SK-N-DZ (cell line): ENCODE measurements at places on chromosomes 5 and 9.

DNA sequence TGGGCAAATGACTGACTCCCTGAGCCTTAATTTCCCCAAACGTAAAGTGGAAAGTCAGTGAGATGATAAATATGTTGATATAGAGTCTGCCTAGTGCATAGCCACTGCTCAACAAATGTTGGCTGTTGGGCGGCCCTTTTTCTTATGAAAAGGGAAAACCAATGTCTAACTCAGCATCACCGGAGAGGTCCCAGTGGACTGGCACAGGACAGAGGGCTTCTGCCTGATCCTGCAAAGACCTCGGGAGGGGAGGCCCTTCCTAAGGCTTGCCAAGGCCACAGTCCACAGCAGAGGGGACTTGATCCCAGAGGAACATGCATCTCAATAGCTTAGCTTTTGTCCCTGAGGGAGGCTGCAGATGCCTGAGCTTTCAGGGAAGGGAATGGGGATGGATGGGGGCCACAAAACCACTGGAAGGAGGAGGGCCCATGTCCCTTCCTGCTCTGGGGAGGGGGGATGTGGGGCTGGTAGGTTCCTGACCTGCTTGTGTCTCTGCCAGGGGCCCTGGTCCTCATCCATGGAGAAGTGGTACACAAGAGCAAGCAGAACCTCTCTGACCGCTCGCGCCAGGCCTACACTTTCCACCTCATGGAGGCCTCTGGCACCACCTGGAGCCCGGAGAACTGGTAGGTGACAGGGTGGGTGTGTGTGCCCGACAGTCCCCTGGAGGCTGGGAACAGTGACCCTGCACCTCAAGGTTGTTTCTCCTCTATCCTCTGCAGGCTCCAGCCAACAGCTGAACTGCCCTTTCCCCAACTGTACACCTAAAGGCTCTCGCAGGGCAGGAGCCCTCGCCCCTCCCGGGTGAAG is 6.3 kb downstream of the DOLK start:
- DNase-seq = no peak

DNA sequence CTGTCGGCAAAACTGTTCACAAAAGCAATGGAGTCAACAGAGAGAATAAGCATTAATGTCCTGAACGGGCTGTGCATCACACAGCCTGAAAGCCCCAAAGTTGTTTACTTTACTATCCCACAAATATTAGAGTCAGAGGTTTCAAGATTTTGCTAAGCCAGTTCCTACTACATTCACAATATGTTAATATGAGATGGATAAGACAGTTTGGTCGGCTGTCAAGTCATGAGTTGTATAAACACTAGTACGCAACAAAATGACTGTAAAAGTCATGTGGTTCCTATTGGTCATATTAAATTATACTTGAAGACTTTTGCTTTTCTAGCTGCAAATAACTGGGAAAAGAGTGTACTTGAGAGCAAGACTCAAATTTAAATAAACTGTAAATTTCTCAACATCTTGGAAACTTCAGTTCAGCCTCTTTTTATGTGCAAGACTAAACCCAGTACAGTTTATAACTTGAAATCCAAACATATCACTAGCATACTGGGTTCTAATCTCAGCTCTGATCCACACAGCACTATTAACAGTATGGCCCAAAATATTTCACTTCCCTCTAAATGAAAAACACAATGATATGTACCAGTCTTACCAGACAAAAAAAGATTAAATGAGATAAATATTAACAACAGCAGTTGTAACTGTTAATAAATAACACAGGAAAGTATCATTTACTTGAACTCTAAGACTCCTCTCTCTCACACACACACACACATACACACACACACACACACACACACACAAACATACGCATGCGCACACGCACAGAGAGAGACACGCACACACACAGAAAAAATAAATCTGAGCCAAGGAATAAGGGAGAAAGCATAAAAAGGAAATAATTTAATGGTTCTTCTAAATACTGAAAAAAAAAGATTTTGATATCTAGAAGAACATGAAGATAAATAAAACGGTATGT is 33.1 kb downstream of the FANCC start:
- no peak for DNase-seq

GRCh38 chr5:169307646-169308045 is 6.7 kb upstream of the SLIT3 start:
- DNase-seq = no peak

DNA sequence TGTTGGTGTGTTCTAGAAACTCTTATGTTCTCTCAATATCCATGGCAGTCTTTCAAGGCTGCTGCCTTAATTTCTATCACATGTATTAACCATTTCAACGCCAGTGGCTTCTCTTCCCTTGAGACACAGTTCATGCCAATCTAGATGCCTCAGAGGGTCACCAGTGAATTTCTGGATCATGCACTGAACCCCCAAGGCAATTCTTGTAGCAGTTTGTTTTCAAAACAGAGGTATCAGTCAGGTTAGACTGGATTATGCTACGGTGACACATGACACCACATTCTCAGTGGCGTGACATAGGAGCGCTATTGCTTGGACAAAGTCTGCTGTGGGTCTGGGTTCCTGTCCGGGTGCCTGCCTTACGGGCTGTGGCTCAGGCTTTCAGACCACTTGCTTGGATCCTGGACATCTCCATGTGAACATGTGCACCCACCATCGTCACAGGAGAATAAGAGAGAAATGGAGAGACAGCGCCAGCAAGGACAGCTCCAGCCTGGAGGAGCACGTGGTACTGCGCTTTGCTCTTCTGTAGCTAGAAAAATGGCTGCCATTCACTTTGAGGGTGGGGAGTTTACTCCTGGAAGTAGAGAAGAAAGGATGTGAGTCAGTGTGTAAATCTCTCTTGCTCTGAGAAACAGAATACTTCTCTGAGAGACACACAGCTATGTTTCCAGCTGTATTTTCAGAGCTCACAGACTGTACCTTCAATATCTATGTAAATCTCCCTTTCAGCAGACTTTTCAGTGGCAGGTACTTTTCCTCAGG is 329.3 kb upstream of the ADCY2 start:
- no peak for DNase-seq

GRCh38 chr5:14265570-14265969 is 122.4 kb downstream of the TRIO start:
- DNase-seq = no peak

GRCh38 chr9:36191290-36191645 is 547 bp downstream of the CLTA start:
- DNase-seq = peak; percentile 21

GRCh38 chr9:89942643-89943042 is 337.8 kb downstream of the GADD45G start:
- DNase-seq = no peak

DNA sequence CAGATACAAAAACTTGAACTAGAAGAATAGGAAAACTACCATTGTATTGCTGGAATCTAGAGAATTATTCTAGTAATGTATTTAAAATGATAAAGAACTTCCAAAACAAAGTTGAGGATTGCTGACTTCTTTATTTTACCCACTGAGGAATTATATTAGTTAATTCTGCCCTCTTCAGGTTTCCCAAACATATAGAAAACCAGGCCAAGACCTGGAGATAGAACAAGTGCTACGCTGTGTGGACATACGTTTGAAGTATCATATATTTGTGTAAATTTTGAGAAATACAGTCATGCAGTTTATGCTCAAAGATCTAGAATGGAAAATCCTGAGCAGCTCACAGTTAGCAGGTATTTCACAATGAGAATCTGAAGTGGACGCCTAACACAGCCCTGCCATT is 162.3 kb upstream of the CYLC2 start:
- DNase-seq = no peak

GRCh38 chr5:175701797-175702196 is 43.9 kb downstream of the HRH2 start:
- DNase-seq = no peak
